ENCODE measurements at places on chromosomes 2 and 18.

DNA sequence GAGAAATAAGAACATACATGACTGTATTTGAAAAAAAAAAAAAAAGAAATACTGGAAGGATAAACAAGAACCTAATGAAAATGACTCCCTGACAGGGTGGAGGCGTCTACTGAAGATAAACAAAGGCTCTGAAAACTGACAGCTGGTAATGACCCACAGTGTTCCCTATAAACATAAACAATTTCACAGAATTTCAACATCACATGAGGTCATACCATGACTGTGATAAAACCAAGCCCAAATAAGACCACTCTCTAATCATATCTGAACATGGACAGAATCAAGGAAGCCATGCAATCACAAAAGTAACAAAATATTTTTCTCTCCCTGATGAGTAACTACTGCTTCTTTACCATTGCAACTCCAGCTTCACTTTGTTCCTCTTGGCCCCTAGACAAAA lies 159.3 kb downstream of the FAM124B start:
- no peak for DNase-seq

- DNase-seq: no peak
Measured at GRCh38 chr18:74453016-74453566, 4.0 kb downstream of the DIPK1C start.

- DNase-seq: no peak
Measured at GRCh38 chr2:160905862-160906261, 254.4 kb upstream of the TANK start.

- DNase-seq: no peak
Measured at GRCh38 chr18:10410472-10411308, 43.7 kb upstream of the APCDD1 start.

DNA sequence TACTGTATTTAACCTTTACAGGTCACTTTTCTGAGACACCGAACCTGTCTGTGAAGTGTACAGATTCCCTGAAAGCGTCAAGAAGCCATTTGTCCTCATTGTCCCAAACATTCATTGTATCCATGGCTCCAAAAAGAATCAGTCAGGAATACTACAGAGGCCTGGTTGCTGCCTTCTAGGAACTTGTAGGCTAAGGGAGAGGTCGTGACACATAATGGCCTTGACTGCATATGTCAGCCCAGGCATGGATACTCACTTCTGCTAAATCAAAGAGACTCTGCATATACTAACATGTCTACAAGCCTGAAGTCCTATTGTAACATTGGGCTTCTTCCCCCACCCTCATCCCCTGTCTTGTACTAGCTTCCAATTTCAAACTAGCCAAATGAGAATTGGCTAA lies 40.2 kb downstream of the ONECUT2 start:
- DNase-seq: no peak

- no peak for DNase-seq
Measured at GRCh38 chr18:48962994-48963561, 12.3 kb upstream of the SMAD7 start.

DNA sequence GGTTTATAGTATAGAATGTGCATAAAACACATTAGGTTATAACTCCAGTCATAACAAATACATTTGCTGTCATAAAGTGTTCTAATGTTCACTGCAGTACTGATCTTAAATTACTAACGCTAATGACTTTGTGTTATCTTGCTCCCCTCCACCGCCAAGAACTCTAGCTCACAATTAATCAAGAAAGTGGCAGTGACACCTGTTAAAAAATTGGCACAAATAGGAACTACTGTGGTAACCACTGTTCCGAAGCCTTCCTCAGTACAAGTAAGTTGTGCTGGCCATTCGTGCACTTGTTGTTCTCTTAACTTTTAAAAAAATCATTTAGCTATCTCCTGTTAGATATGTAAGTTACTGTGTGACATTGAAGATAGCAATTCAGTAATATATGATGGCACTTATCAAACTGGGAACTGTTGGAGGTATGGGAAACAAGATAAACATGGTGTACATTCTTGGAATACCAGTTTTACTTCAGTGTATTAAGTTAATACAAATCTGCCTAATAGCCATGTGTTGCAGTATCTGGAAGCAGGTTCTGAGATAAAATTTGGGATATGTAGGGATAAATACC lies 41.2 kb downstream of the TAF4B start:
- DNase-seq: no peak

DNA sequence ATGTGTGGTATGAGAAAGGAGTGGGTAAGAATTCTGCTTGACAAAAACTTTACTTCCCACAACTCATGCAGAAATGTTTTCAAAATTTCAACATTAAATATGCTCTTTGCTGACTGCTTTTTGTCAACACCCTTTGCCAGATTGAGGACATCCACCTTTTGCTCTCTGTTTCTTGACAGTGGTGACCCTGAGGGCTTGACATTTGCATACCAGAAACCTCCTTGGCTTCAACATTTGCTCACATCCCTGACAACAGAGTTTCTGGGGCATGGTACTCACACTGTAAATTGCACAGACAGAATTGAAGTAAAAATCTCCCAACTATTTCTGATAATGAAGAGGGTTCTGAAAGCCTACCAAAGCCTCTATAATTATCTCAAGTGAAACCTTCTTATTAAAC lies 95.7 kb downstream of the RND3 start:
- DNase-seq: no peak

All from CD4-positive, alpha-beta T cell treated with Interferon gamma for 1 hour (primary cell).